Body of pancreas (tissue), 4 donors: ENCODE measurements at places on chromosomes 5 and 9. TPM values are rescaled to one million over a fixed set of nuclear protein-coding genes. Genes with fewer than 3 reads are reported as not detected.
A peak's percentile ranks its signal among the peaks of the same experiment; 100 is the strongest.

Gene PDZD2
- 3.9 TPM for total RNA-seq

Gene TXNDC8
- total RNA-seq = not detected

Gene PCDHGB4
- 4.9 TPM for total RNA-seq

Gene LCN1
- not detected for total RNA-seq

Gene CSNK1G3
- 22.4 TPM for total RNA-seq

Gene USP20
- total RNA-seq = 23.4 TPM

Gene NMUR2
- not detected for total RNA-seq

Gene ECSCR
- 2.6 TPM for total RNA-seq

Gene C9orf50
- total RNA-seq = not detected

Gene DMRT3
- not detected for total RNA-seq

Gene SPINK7
- total RNA-seq = not detected

Gene CRHBP
- 0.26 TPM for total RNA-seq

Gene ORM2
- not detected for total RNA-seq

Gene EXOSC2
- total RNA-seq = 17.1 TPM

DNA sequence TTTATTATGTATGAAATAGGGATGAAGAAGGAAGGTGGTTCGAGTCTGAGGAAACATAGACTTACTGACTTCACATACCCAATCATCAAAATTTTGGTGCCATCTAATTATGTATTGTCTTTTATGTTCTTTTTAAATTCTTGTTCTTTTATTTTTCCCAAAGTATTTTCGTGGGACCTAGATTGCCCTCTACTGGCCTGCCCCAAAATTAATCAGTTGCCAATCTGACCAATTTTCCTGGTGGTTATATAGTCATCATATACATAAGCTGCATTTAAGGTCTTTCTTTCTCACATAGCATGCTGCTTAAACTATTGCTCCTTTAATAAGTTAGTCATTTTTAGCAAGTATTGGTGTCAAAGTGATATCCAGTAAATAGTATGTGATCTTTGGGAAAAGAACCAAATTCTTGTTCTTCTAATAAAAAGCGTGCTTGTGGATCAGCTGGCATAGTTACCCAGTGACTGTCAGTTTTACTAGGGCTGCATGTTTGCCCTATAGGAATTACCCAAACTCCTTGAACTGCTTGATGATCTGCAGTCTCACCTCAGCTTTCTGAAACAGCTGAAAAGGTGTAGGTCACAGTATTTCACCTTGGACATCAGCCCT is 223.5 kb downstream of the SH3GL2 start:
- no peak for DNase-seq

DNA sequence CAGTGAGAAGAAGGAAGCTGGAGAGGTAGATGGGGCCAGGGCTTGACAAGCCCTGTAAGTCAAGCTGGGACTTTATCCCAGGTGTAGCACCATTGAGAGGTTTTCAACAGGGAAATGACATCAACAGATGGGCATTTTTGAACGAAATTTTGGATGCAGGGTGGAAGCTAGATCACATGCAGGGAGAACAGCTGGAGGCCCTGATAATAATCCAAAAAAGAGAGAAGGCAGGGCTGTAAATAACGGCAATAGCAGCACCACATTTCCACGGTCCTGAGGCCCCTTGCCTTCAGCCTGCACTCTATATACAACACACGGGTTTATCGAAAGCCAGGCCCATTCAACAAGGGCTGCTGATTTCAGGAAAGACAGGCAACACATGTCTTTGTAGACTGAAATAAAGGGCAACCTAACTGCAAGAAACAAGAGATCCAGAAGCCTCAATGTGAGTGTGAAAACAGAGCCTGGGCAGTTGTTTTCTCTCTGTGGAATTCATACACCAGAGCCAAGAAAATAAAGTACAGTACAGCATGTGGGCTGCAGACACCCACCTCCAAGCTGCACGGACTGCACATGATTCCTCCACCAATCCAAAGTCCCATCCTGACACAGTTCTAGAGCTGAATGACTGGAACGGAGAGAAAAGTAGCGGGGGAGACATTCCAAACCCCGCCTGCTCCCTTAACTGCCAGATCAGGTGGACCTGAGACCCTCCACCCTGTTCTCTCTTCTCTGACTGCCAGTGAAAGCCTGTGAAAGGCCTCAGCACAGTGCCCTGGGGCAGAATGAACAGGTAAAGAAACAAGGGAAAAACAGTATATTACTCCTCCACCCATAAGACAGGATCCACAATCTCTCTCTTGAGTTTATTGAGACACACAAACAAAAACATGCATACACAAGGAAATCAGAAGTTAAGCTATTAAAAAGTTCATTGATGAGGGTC is 36.3 kb downstream of the KLHL3 start:
- DNase-seq = no peak

GRCh38 chr5:167346461-167346860 is 945.0 kb upstream of the WWC1 start:
- no peak for DNase-seq

GRCh38 chr9:94768766-94769165 is 42.3 kb downstream of the AOPEP start:
- DNase-seq = no peak

- no peak for DNase-seq
Measured at GRCh38 chr5:147645197-147645596, 135.3 kb upstream of the DPYSL3 start.

- DNase-seq = no peak
Measured at GRCh38 chr5:143882520-143882919, 70.6 kb downstream of the HMHB1 start.

DNA sequence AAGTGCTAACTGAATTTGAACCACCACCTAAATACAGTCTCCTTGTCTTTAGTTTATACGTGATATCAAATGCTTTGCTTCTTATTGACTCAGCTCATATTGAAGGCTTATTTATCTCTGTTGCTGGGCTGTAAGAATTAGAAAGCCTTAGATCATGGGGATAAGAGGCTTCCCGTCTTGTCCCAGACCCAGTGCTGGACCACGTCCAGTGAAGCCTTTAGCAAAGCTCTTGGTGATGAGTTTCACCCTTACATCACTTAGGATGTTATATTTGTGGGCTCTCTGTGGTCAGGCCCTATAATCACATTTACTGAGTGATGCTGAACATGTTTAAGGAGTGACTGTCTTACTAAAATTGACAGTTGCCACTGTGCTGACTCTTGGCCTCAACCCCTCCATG is 11.2 kb downstream of the FAM240B start:
- DNase-seq = no peak

GRCh38 chr9:106872641-106873040 is 9.7 kb downstream of the ZNF462 start:
- no peak for DNase-seq

- DNase-seq = no peak
Measured at GRCh38 chr5:141762316-141762715, 80.3 kb upstream of the ARAP3 start.

DNA sequence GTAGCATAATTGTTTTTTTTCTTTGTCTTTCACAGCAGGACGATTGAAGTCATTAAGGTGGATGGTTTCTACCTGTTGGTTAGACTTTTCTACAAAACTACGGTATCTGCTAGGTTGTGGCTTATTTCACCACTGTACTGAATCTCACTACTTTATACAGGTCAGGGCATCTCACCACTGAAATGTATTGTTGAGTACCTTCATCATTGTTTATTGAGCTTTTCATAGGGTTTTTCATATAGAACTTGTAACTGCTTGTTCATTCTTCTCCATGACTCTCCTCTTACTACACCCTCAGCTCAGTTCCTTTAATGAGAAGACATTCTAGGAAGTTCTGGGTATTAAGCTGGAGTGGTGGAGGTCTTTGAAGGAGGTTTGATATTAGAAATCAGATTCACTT is 75.1 kb downstream of the PAM start:
- DNase-seq = no peak

- no peak for DNase-seq
Measured at GRCh38 chr9:73565833-73566465, 414.3 kb downstream of the ANXA1 start.

GRCh38 chr5:9608093-9608492 is 22.1 kb downstream of the TAS2R1 start:
- DNase-seq = no peak

GRCh38 chr5:156716591-156717380 is 133.3 kb upstream of the PPP1R2B start:
- DNase-seq = no peak

DNA sequence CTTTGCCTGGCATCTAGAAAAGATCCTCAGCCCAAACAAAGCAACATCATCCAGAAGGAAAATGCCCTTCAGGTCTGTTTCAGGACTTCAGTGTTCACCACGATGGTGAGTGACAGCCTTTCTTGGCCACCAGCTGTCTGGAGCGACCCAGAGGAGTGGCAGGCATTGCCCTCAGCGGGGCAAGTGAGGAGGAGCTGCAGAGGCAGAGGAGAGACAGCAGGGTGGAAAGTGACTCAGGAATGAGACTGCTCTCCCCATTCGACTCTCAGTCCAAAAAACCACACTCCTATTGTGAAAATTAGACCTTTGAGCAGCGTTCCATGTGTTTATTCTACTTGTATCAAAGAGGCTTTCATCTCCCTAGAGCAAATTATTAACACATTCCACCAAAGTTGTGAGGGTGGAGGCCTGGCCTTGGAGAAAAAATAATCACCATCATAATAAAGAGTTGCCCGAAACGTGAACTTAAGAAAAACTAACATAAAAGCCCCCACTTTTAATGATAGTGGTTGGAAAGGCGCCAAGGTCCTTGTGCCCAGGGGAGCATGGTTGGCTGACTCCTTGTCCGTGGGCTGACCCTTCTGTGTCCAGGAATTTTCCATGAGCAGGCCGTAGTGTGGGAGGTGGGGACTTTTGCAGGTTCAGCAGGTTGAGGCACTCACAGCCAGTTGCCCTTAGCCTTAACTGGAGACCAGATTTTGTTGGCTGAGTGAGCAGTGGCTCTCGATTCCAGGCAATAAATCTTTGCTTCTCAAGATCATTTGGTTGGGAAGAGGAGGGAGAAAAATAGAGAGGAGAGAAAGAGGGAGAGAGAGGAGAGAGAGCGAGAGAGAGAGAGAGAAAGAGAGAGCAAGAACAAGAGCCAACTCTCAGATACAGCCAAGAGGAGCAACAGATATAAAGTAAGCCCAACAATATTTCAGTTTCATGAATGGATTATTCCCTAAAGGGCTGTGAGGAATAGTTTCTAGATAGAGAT is 125.9 kb upstream of the ANKRD55 start:
- DNase-seq = peak; percentile 85

DNA sequence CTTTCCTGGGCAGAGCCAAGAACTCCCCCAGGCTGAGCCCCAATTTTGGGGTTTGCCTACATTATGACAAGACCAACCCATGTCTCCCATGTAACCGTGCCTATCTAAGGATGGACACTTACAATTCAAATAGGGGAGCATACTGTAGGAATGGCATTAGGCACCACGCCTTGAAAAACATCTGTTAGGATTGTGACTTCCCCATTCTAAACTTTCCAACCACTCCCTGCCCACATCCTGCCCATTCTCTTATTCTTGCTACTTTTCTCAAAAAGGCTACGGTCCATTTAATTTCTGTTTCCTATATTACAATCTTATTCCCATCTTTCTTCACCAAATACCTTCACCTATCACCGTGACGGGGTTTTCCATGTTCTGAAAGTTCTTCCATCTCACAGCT is 99.2 kb downstream of the LPAR1 start:
- no peak for DNase-seq

DNA sequence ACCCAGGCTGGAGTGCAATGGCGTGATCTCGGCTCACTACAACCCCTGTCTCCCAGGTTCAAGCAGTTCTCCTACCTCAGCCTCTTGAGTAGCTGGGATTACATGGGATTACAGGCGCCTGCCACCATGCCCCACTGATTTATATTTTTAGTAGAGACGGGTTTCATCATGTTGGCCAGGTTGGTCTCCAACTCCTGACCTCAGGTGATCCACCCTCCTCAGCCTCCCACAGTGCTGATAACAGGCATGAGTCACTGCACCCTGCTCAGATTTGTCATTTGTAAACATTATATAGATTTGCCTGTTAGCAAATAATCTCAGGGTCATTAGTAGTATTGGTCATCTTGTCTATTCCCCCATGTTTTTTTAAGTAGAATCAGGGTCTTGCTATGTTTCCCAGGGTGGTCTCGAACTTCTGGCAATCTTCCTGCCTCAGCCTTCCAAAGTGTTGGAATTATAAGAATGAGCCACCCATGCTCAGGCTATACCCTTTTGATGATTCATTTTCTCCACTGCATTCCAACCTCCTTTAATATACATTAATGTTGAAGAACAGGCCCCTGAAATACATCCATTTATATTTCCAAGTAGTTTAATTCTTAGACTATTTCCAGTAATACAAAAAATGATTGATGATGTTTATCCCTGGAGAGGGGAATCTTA is 17.3 kb downstream of the CENPH start:
- DNase-seq = no peak

GRCh38 chr5:168020542-168021294 is 270.7 kb upstream of the WWC1 start:
- DNase-seq = no peak

- no peak for DNase-seq
Measured at GRCh38 chr5:140143521-140144258, 18.0 kb downstream of the IGIP start.

- DNase-seq = peak; percentile 14
Measured at GRCh38 chr9:97470076-97470475, 31.4 kb upstream of the TMOD1 start.
